ENCODE measurements at places on chromosomes 1 and 21. TPM values are rescaled to one million over a fixed set of nuclear protein-coding genes. Genes with fewer than 3 reads are reported as not detected.

The CASZ1 gene
- total RNA-seq = 8.5 TPM

The CORT gene
- 0.51 TPM for total RNA-seq

The PLA2G2A gene
- not detected for total RNA-seq

The FAM72C gene
- total RNA-seq = 3.4 TPM

The GBP4 gene
- 8.3 TPM for total RNA-seq

The ZMYND12 gene
- total RNA-seq = not detected

The NCAM2 gene
- total RNA-seq = 2.6 TPM

The KDF1 gene
- total RNA-seq = 0.11 TPM

- no peak for DNase-seq
These were observed 3.4 kb downstream of the TNFRSF18 start for GRCh38 chr1:1202831-1203560.

- DNase-seq = peak; percentile 37
These were observed 3.6 kb upstream of the MXRA8 start for GRCh38 chr1:1361982-1362423.

DNA sequence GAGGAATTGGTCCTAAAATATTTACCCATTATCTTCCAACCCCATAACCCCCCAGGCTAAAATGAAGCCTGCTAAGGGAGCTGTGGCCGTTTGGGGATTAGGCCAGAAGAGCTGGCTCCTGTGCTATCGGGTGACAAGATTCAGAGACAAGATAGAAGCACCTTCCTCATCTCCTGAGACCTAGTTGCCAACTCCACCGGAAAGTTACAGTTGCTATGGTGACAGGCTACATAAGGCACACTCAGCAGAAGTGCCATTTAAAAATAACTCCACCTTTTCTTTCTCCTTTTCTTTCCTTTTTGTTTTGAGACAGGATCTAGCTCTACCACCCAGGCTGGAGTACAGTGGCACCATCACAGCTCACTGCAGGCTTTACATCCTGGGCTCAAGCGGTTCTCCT lies 43.6 kb upstream of the ROR1 start:
- peak; percentile 38 for DNase-seq

DNA sequence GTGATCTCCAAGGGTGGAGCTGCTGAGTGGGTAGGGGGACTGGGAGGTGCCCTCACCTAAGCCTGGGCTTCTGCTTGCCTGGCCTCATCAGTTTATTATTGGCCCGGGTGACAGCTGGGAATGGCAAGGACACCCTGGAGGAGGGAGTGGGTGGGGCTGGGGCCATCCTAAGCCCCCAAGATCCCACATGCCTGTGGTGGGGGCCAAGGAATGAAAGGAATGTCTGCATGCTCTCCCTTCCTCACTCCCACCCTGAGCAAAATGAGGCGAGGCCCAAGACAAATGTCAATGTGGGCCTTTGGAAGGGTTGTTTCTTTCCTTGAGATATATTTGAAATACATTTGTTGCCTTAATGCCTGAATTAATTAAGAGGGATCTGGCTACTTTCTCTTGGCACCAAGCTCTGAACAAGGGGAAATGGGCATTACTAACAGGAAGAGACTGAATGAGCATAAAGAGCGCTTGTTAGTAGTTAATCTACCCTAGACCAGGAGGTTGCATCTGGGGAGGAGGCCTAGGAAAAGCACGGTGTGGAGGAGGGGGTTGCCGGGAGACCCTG lies 19.7 kb upstream of the CHI3L1 start:
- no peak for DNase-seq

GRCh38 chr21:16642353-16642752 lies 870.5 kb upstream of the CXADR start:
- no peak for DNase-seq

DNA sequence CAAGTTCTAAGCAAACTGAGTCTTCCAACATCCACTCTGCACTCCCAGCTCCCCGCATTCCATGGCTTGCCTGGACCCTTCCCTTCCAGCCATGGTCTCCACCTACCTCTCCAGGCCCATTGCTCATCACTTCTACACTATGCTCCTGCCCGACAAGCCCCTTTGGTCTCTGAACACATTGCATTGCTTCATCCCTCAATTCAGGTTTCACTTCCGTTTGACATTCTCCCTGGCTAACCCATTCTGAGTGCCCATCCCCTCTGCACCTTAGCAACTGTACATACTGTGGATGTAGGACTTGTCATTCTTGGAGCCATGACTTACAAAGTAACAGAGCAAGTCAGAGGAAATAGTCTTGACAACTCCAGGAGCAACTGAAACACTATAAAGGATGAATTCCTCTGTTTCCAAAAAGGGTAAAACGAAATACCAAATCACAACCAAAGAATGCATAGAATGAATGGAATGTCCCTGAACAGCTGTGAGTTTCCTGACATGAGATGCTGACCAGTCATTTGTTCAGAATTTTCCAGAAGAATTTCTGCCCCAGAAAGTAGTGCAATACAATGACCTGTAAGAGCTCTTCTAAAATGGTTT lies 66.7 kb downstream of the KCNJ6 start:
- peak; percentile 33 for DNase-seq

- DNase-seq = peak; percentile 39
These were observed 2.9 kb downstream of the ARF1 start for GRCh38 chr1:228085287-228085951.

- DNase-seq = peak; percentile 81
These were observed 1.6 kb downstream of the IFI44 start for GRCh38 chr1:78651241-78651640.

DNA sequence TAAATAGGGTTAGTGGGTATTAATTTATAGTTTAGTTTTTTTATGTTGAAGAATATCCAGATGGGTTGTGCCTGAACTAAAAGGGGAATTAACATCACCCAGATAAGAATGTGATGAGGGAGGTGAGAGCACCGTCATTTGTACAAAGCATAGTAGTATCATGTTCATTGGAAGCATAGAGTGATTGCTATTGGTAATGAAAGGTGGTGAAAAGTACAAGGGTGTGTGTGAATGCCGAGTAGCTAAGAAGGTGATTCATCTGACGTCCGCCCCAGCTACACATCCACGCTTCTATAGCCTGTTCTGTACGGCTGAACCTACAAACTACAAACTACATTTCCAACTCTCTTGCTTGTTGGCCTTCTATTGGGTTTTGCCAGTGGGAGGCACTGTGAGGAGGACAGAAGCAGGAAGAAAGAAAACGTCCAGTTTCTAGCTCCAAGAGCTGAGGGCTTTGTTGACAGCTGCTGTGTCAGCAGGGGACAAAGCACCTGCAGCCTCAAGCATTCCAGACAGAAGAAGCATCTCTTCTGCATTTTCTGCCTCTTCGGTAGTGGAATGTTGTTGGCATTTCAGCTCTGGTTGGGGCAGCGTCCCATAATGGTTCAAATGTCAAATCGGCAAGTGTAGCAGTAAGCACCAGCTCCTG lies 404.8 kb downstream of the KCTD3 start:
- no peak for DNase-seq

DNA sequence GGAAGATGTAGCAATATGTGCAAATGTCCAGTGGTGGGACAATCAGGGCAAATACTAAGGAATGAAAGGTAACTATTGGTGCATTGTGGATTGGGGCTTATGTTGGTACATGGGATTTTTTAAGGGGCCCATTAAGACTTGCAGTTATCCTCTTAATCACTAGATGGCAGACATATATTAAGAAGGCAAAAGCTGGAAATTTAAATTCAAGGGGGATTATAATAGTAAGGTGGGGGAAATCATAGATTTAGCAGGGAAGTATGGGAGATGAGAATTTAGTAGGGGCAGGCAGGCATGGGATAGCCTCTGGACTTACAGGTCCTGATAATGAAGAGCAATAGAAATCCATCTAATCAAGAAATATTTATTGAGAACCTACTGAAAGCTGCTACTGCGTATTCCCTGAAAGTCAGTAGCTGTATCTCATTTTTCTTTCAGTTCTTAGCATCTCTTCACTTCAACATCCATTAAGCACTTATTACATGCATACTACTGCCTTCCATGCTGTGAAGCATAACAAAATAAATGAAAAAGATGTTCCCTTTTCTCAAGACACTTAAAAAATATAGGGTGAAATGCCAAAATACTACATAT lies 251.8 kb downstream of the CRB1 start:
- DNase-seq = no peak

- no peak for DNase-seq
These were observed 5.8 kb downstream of the FAM43B start for GRCh38 chr1:20558191-20558590.

DNA sequence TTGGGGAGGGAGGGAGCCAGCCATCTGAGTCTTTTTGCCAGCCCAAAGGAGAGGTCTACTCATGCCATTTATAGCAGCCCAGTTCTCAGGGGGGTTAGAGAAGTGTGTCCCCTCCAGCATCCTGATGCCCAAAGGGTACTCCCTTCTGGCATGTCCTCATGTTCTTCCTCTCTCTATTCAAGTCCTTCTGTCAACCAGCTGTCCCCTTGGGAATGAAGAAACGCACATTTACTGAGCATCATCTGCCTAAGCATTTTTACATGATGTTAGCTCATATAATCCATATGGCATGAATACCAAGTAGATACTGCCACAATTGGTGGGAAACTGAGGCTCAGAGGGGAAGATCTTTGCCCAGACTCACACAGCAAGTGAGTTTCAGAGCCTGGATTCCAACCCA lies 14.8 kb upstream of the TACSTD2 start:
- no peak for DNase-seq

DNA sequence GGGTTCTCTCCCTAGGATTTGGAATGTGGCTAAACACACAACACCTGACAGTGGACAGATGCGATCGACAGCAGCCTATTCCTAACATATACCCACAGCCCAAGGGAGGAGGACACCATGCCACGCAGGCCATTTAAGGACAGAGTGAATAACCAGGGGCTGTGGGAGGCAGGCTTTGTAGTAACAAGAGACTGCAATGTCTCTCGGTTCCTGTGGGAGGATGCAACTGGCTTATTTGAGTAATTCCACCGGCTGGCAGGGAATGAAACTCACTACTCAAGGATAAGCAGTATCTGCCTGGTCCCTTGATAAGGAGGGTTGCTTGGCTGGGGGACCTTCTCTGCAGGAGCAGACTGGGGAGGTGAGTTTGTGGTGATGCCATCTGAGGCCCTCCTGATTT lies 109.6 kb downstream of the PCP4 start:
- no peak for DNase-seq

Data from Daoy (cell line).